GM10248 (cell line): ENCODE measurements at places on chromosomes 6 and 20.

- DNase-seq = peak; percentile 68
These were observed 59.8 kb downstream of the NEDD9 start for GRCh38 chr6:11172501-11173327.

DNA sequence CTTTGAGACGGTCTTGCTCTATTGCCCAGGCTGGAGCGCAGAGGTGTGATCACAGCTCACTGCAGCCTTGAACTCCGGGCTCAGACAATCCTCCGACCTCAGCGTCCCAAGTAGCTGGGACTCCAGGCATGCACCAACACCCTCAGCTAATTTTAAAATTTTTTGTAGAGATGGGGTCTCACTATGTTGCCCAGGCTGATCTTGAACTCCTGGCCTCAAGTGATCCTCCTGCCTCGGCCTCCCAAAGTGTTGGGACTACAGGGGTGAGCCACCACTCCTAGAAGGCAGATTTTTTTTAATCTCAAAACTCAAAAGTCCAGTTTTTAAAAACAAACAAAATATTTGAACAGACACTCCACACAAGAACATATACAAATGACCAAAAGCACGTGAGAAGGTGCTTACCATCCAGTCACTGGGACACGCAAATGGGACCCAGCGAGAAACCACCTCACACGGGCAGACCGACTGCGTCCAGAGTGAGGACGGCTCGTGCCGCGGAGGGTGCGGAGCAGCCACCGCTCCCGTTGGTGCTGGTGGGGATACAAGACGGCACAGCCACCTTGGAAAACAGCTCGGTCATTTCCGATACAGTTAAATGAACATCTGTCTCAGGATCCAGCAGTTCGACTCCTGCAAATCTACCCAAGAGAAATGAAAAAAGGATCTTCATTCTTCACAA is 8.5 kb upstream of the HELZ2 start:
- DNase-seq = no peak

DNA sequence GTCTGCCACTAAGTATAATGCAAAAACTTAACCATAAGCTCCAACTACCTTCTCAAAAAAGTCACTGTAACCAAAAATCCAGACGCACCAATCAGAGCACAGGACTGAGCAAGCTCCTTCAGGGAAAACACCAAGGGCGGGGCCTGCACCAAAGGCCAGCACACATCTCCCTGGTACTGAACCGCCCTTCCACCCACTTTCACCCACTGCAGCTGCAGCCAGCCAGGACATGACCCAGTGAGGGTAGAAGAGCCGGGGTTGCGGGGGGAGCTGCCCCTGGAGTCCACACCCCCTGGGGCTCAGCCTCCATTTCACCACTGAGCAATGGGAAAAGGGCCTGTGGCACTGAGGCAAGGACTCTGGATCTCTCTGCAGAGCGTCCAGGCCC is 54.3 kb downstream of the TAF4 start:
- no peak for DNase-seq

GRCh38 chr20:58452667-58453255 is 62.4 kb downstream of the APCDD1L start:
- DNase-seq = no peak

DNA sequence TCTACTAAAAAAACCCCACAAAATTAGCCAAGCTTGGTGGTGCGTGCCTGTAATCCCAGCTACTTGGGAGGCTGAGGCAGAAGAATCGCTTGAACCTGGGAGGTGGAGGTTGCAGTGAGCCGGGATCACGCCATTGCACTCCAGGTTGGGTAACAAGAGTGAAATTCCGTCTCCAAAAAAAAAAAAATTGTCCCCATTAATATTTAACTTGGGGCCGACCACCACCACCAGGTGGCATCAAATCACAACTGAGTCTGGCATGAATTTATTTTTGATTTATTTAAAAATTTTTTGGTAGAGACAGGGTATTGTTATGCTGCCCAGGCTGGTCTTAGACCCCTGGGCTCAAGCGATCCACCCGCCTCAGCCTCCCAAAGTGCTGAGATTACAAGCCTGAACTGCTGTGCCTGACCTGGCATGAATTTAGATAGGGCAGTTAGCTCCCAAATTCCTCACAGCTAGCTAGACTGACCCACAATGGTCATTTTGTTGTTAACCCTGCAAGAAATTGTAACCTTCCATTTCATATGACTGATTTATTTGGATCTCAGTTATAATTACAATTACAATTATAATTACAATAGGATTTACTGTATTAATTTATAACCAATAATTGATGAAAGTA is 17.1 kb upstream of the BEND3 start:
- DNase-seq = no peak

GRCh38 chr6:8085053-8085511 is 17.3 kb downstream of the EEF1E1 start:
- no peak for DNase-seq

GRCh38 chr6:43729537-43729936 is 40.5 kb upstream of the VEGFA start:
- no peak for DNase-seq
